Stimulated activated CD4-positive, alpha-beta T cell treated with anti-CD3 and anti-CD28 coated beads, Interleukin-12 subunit alpha, Interleukin-12 subunit beta, amount 100 ng/mL, for 24 hours (primary cell): ENCODE measurements at places on chromosomes 16 and 17.

GRCh38 chr17:48613862-48614694 lies 1.0 kb downstream of the HOXB8 start:
- DNase-seq: no peak

DNA sequence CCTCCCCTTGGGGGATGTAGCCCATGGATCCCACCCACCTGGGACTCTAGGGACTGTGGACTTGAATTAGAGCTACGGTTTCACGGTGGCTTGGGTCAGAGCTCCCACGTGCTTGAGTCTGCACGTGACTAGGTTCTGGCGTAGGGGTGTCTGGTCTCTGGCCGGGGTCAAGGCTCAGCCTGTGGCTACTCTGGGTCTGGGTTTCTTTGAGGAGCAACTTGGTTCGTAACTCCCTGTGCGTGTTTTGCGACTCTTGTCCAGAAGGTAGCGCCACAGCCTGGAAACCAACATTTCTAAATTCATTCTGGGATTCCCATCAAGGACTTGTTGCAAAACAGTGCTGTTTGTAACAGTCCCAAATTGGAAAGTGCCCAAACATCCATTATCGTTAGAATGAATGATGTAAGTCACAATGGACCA lies 470 bp upstream of the GGT6 start:
- DNase-seq: no peak

DNA sequence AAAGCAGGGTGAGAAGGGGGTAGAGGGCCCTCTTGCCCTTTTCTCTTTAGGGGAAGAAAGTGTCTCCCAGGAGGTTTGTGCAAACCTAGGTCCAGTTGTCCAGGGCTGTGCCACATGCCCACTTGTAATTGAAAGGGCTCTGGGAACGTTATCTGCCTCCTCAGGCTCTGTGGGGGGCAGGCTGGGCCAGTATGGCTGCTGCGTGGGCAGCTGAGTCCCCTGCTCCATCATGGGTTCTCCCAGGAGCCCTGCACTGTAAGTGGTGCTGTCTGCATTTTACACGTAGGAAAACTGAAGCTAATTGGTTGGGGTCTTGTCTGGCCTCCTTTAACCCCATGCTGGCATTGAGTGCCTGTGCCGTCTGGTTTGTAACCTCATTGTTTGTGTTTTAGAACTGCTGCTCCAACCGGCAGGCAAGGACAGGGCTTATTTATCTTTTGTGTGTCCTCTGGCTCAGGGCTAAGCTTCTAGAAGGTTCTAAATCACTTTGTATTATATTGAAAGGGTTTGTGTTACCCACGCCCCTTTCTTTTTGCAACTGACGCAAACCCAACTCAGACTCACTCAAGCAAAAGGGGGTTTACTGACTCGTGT lies 117.7 kb upstream of the CIBAR2 start:
- DNase-seq: no peak

GRCh38 chr17:40171750-40172149 lies 5.5 kb upstream of the RAPGEFL1 start:
- DNase-seq: no peak

- DNase-seq: no peak
Observed at GRCh38 chr17:859061-859823, 77.1 kb downstream of the MRM3 start.

- DNase-seq: no peak
Observed at GRCh38 chr16:69110406-69110805, 5.0 kb downstream of the HAS3 start.

DNA sequence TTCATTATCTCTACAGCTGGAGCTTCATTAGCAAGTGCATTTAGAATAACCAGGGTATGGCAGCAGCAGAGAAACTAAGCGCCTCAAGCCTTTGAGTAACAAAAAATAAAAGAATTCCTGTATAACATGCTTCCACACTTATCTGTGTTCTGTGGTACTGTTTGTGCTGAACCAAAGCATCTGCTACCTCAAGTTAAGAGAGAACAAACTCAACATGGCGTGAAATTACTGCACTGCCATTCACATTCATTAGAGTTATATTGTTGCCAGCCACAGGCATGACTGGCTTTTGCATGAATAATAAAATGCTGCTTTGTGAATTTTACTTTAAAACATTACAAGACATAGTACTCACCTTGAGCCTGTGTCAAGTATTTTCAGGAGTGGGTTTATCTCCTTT lies 76.6 kb downstream of the NLK start:
- DNase-seq: no peak

- DNase-seq: no peak
Observed at GRCh38 chr17:1779571-1780131, 17.8 kb downstream of the SERPINF1 start.

- no peak for DNase-seq
Observed at GRCh38 chr16:54362591-54363206, 76.1 kb upstream of the IRX3 start.

DNA sequence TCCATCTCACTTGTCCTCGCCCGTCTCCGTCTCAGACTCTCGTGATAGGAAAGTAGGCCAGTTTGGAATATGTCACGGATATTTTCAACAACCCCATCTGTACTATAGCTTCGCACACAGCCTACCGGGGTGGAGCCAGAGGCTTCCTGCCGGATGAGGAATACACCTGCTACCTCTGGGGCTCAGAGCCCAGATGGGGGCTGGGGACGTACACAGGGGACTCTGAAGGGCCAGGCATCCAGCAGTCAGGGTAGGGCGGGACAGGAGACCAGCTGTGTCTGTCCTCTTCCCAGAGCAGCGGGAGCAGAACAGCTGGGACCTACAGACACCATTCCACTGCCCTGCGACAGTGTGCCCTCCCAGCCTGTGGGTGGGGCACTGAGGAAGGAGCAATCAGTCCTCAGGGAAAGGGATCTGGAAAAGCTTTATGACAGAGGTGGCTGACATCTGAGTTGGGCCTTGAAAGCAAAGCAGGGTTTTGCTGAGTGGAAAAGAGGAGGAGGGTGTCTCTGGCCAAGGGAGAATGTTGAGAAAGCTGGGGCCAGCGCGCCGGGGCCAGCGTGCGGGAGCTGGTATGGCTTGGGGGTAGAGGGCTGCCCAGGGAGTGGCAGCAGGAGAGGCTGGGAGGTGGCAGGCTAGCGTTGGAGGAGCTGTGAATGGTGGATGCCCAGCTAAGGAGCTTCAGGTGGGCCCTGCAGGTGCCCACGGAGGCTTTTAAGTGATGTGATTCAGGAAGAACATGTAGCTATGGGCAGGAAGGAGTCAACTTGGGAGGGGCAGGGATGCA lies 11.5 kb upstream of the SRCIN1 start:
- no peak for DNase-seq

- no peak for DNase-seq
Observed at GRCh38 chr17:40872416-40872815, 5.4 kb upstream of the KRT12 start.

GRCh38 chr17:57552114-57552624 lies 192.9 kb downstream of the CCDC182 start:
- DNase-seq: no peak

DNA sequence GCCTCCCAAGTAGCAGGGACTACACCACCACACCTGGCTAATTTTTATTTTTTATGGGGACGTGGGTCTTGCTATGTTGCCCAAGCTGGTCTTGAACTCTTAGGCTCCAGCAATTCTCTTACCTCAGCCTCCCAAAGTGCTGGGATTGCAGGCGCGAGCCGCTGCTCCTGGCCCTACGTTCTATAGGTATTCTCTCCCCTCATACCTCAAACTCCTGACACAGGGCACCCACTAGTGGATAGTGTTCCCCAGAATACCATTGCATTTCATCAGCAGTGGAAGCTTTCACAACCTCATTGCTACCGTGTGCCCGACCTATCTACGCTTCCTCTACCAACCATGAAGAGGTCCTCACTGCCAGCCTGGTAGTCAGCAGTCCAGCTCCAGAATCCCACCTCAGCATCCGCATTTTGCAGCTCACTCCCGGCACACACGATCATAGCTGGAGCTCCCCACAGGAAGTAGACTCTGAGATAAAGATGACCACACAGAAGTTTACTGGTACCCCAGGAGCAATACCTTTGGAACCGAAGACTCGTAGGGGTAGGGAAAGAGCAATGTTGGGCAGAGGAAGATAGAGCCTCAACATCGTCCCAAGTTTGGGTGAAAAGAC lies 9.3 kb downstream of the CTRB2 start:
- no peak for DNase-seq

DNA sequence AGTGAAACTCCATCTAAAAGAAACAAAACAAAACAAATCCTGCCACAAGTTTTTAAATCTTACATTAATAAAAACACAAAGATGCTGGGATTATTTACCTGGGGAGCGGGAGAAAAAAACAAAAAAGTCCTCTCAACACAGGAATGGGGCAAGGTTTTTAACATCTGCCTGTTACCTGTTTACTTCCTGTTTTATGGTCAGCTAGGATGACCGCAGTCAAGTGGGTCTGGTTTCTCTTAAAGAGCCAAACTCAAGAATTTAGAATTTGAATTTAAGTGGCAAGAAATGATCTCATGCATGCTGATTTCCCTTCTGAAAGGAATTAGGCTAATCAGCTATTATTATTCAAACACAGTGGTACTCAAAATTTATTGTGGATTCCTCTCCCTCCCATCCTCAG lies 39.7 kb upstream of the TBC1D3K start:
- no peak for DNase-seq

- DNase-seq: peak; percentile 89
Observed at GRCh38 chr16:58511933-58512815, 3.1 kb upstream of the SETD6 start.

GRCh38 chr17:40122999-40123810 lies 1.4 kb downstream of the MSL1 start:
- DNase-seq: no peak

GRCh38 chr16:4179020-4179419 lies 62.8 kb upstream of the ADCY9 start:
- DNase-seq: no peak

GRCh38 chr16:60438894-60439293 lies 1597.3 kb downstream of the CDH8 start:
- no peak for DNase-seq

DNA sequence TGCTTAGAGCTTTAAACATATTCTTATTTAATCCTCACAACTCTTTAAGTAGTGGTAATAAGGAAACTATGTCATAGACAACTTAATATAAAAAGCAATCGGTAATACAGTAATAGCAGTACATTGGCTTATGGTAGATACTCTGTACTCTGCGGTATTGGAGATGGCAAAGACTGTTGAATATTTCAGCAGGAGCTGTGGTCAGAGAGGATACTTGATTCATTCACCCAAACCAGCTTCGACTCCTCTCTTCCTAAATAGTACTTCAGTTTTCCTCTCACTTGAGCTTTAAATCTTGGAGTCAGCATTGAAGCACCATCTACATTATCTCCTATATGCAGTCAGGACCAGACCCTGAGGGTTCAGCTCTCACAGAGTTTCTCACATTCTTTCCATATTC lies 169.3 kb downstream of the CYB561 start:
- DNase-seq: no peak

- DNase-seq: no peak
Observed at GRCh38 chr17:78379131-78379491, 662 bp downstream of the PGS1 start.

DNA sequence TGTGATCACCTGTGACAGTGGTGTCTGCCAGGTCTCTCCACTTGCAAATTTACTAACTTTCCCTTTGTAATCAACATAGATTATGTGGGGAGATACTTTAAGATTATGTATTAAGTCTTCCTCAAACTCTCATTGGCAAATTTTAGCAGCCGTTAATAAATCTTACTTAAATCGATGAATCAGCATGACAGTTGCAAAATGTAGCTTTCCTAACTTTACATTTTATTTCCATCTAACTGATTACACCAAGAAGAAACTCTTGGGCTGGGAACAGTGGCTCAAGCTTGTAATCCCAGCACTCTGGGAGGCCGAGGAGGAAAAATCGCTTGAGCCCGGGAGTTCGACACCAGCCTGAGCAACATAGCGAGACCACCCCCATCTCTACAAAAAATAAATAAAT lies 23.3 kb upstream of the CPNE2 start:
- DNase-seq: no peak

- DNase-seq: no peak
Observed at GRCh38 chr16:65956100-65956499, 410.4 kb upstream of the CDH5 start.

- DNase-seq: no peak
Observed at GRCh38 chr17:80996422-80997305, 5.0 kb downstream of the CHMP6 start.

DNA sequence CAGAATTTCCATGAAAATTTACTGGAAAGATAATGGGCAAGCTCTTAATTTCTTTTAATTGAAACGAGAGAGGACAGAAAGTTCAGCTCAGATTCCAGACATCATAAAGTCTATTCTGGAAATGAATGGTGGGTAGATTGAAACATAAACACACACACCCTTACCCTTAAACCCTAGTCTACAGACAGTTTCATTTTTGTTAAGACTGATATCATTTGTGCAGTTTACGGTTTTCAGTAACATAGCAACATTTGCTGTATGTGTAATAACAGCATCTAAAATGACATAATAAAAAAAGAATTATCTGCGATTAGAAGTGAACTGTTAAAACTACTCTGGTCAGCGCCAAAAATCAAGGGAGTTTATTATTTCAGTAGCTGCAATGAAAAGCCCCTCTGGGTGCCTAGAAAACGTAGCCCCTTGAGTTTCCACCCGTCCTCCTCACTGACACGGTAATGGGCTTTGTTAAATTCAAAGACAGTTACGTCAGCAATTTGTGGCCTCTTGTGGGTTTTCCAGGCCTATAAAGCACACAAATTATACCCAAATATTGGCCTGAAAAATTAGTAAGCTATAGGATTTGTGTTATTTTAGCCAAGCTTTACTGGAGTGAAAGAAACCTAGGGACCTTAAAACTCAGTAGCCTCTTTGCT lies 520.6 kb upstream of the SOX9 start:
- DNase-seq: no peak

DNA sequence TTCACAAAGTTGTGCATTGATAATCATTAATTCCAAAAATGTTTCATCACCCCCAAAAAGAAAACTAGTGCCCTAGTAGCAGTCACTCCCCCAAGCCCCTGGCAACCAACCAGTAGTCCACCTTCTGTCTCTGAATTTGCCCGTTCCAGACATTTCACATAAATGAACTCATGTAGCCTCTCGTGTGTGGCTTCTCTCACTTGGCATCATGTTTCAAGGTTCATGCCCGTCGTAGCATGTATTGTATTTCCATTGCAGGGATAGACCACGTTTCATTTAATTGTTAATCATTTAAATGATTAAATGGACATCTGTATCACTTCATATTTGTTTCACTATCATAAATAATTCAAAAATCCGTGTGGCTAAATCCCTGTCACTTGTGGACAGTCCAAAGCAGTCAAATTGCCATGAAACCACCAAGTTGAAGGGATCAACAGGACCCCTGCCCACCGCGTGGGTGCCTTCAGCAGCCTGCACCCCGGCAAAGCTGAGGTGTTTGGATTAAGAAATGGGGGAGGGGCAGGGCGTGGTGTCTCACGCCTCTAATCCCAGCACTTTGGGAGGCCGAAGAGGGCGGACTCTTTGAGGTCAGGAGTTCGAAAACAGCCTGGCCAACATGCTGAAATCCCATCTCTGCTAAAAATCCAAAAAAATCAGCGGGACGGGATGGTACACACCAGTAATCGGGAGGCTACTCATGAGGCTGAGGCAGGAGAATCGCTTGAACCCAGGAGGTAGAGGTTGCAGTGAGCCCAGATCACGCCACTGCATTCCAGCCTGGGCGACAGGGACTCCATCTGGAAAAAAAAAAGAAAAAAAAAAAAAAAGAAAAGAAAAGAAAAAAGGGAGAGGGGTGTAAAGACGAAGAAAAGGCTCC lies 8.7 kb upstream of the FLYWCH2 start:
- no peak for DNase-seq

GRCh38 chr16:73355981-73356380 lies 308.1 kb upstream of the ZFHX3 start:
- no peak for DNase-seq
